ENCODE measurements at places on chromosomes 6 and 20.

DNA sequence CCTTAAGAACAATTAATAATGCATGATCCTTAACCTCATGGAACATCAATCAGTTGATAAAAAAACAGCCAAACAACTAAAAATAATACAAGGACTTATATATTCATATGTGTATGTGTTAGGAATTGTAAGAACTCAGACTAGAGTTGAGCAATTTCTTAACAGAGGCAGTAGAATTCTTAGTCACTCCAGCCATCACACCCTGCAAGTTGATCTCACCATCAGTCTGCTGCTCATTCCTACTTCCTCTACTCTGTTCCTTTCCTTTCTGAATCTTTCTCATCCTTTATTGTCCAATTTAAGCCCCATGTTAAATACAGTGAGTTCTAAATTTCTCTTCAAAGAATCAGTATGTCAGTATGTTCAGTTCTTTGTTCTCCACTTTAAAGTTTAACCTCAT, 2.6 kb downstream of the ZNF165 start:
- DNase-seq = no peak

- no peak for DNase-seq
Observed at GRCh38 chr20:62405108-62405980, 1.7 kb downstream of the CABLES2 start.

DNA sequence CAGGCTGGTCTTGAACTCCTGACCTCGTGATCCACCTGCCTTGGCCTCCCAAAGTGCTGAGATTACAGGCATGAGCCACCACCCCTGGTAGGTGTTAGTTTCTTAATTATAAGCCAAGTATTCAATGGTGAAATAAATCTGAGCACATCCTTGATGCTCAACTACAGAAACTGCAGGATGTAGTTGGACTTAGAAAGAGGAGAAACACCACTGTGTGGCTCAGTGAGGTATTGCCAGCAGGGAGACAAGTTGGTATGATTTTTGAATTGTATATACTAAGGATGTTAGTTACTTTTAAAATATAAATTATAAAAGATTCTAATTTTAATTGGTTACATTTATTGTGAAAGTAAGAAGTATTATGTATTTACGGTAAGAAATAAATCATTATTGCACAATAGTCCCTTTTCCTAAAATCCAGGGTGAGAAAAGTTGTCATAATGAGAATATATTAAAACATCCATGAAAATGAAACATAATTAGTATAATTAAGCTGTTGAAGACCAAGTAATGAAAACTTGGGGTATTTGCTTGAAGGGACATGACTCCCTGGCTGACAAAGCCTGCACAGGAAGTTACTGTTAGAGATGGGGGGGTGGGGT, 17.6 kb downstream of the SLC18B1 start:
- DNase-seq = no peak

GRCh38 chr6:36319436-36319762, 17.3 kb downstream of the BNIP5 start:
- DNase-seq = peak; percentile 94

GRCh38 chr20:5073660-5074231, 46.0 kb downstream of the PCNA start:
- no peak for DNase-seq

GRCh38 chr20:37586078-37586477, 58.4 kb upstream of the BLCAP start:
- DNase-seq = no peak

- DNase-seq = no peak
Observed at GRCh38 chr20:40519918-40520317, 169.1 kb downstream of the MAFB start.

GRCh38 chr6:138498629-138499302, 528 bp downstream of the NHSL1 start:
- DNase-seq = no peak

- no peak for DNase-seq
Observed at GRCh38 chr20:49894073-49894470, 21.3 kb downstream of the SPATA2 start.

GRCh38 chr6:85121158-85121557, 328.7 kb upstream of the NT5E start:
- no peak for DNase-seq

DNA sequence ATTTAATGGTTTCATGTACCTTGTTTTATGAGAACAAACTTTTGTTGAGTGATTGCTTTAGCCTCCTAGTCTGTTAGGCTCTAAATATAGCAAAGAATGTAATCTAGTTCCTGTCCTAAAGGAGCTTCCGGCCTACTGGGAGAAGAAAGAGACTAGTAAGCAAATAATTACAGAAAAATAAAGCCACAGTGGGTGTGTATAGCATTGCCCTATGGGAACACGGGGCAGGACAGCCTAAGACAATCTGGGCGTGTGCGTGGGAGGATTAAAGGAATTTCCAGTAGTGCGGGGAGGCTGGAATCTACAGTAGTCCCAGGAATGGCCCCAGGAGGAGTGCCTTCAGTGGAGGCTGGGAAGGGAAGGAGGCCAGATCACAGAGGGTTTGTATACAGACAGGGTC, 98.1 kb upstream of the AKAP12 start:
- no peak for DNase-seq

DNA sequence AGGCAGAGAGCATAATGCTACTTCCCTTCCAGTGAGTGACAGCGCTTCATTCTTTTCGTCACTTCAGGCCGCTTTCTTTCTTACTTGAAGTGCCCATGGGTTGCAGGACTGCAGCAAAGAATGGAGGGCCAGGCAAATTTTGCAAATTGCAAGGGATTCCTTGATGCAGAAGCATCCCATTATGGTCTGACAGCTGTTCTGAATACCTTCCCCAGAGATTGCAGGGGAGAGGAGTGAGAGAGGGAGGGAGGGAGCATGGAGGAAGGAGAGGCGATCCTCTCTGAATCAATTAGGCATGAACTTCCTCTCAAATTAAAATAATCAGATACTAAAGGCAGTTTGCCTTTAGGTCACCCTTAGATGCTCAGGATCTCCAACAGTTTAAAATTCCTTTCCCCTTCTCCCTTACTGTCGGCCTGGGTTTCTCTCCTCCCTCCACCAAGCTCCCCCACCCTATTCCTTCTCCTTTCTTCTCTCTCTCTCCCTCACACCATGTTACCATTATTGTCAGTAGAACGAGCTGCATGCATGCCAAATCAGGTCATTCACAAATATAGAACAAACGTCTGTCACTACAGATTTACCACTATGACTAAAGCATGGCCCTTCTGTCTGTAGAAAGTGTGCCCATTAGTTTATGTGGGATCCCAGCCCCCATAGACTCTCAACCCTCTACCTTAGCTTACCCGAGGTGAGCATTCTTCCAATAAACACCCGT, 289.2 kb downstream of the CD83 start:
- no peak for DNase-seq

DNA sequence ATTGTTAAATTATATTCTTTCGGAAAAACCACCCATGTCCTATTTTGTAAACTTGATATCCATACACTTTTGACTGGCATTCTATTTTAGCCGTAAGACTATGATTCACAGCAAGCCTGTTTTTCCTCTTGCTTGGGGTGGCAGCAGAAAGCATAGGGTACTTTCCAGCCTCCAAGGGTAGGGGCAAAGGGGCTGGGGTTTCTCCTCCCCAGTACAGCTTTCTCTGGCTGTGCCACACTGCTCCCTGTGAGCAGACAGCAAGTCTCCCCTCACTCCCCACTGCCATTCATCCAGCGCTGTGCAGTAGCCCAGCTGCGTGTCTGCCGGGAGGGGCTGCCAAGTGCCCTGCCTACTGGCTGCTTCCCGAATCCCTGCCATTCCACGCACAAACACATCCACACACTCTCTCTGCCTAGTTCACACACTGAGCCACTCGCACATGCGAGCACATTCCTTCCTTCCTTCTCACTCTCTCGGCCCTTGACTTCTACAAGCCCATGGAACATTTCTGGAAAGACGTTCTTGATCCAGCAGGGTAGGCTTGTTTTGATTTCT, 2.1 kb upstream of the ESR1 start:
- DNase-seq = no peak

DNA sequence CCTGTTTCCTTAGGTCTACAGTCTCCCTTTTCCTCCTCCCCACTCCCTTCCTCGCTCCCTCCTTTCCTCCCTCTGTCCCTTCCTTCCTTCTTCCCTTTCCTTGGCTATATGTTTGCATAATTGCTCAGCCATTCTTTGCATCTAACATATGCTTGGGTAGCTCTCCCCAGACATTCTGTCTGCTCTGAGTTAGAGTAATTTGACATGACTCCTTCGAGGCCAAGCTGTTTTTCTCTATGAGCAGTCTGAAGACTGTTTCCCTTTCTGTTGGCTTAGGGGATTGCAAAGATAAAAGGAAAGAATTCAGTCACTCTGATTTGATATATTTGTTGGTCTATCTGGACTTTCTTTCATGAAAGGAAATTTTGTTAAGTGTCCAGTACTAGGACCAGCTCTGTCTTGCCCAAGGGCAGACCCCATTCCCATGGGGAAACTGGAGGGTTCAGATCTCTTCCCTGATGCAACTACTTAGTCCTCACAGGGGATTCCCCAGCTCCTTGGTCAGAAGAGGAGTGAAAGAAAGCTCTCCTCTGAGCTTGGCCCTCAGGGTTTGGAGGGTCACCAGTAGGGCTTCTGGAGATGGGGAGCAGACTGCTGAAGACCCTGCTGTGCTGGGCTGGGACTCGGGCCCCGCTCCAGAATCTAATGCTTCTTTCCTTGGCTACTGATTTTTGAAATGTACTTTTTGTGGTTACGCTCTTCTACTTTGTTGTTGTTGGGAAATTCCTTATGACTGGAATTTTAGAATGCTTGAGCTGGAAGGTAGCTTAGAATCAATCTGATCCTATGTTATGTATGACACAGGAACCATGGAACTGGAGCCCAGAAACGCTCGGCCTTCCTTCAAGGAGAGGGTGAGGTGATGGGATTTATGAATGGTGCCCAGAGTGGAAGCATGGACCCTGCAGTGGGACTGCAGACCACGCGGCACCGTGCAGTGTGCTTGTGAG, 63.7 kb upstream of the SLC22A23 start:
- no peak for DNase-seq

GRCh38 chr20:63232235-63233060, 3.3 kb upstream of the BIRC7 start:
- DNase-seq = no peak

Data from NCI-H748 treated with DMSO at 0.1 percent for 48 hours (cell line).